ENCODE measurements at places on chromosomes 3 and 15.

GRCh38 chr3:52600258-52600657 lies 63.9 kb downstream of the UQCC5 start:
- no peak for DNase-seq

DNA sequence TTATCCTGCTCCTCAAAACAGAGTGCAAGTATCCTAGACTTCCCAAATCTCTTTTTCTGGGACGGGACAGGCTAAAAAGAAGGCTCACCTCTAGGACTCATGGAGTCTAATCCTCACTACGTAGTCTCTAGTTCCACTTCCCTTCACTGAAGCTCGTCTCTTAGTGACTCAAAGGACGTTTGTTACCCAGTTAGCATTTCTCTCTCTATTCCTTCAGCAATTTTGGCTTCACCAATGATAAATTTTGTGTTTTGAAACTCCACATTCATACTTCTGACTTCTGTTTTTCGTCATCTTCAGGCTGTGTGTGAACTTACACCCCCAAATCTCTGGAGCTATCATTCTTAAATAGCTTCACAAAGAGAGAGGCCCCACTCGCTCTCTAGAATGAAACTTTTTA lies 627.1 kb downstream of the NAALADL2 start:
- DNase-seq, result no peak

DNA sequence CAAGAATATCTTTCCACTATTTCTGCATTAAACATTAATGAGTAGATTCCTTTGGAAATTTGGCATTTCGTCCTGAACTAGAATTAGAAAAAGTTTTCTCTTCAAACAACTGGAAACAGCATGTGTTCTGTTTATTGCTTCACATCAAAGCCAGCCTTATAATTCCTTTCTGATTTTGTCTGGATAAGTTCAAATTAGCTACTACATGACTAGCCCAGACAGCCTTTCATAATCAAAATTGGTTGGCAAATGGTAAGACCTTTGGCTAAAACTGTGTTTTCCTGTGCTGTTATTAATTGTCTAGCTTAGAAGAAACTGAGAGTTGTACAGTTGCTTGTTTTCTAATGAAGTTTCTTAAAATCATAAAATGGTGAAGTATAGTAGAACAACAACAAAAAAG lies 52.7 kb upstream of the P3H2 start:
- DNase-seq, result no peak

GRCh38 chr15:79953951-79954444 lies 17.0 kb downstream of the BCL2A1 start:
- DNase-seq, result no peak

DNA sequence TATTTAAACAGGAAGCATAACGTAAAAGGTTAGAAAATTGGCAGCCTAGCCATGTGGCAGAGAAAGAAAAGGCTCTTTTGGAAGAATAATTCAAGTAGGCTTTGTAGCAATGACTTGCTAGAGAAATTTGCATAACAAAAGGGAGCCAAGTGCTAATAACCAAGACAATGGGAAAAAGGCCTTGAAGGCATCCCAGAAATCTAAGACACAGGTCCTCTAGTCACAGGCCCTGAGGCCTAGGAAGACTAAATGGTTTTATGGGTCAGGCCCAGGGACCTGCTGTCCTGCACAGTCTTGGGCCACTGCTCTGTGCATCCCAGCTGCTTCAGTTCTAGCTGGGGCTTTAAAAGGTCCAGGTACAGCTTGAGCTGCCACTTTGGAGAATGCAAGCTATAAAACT lies 78.5 kb downstream of the FGF7 start:
- DNase-seq, result no peak

DNA sequence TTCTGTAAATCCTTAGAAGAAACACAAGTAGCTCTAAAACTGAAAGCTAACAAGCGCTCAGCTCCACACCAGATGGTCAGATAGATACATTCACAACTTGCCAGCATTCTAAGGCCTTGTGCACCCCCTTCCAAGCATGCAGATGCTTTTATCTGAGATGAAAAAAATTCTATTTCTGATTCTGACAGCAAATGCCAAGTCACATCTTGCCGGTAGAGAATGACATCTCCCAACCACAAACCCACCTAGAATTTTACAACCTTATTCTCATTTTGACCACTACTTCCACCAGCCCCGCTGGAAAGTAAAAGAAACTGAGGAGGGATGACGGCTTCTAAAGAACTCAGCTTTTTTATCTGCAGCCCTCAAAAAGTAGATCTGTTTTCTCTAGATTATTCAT lies 57.7 kb downstream of the SUMF1 start:
- DNase-seq, result no peak

GRCh38 chr15:39075756-39076341 lies 505.0 kb upstream of the THBS1 start:
- no peak for DNase-seq

GRCh38 chr3:15023719-15024118 lies 41.4 kb downstream of the MRPS25 start:
- no peak for DNase-seq

All from NCI-H774 (cell line).